ELR (cell line): ENCODE measurements at places on chromosomes 7 and 10.

DNA sequence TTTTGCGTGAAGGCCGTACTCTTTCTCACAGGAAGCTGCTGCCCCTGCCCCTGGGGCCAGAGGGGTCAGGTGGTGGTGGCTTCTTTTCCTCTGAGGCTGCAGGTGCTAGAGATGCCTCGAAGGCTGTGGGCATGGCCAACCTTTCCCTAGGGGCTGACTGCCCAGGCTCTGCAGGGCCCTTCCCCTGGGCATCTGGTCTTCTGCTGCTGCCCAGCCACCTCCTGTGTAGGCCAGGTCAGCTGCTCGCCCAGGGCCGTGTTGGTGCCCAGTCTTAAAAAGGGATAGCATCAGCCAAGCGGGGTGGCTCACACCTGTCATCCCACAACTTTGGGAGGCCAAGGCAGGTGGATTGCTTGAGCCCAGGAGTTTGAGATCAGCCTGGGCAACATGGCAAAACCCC lies 114.3 kb downstream of the FAM53B start:
- no peak for DNase-seq

DNA sequence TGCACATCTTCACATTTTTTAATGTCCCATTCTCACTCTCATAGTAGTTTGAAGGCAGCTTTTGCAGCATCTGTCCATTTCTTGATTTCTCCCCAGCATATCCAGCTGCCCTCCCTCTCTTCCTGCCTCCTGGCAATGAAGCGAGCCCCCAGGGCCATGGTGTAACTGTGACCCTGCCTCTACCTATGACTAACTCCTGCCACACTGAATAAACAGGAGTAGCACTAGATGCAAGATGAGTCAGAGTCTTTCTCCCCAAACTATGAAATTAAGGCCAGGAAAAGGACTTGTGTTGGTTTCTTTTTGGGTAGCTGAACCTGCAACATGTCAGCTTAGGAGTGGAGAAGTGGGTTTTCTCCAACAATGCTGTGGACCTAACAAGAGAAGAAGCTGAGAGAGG lies 329.0 kb downstream of the RNLS start:
- peak; percentile 92 for DNase-seq

DNA sequence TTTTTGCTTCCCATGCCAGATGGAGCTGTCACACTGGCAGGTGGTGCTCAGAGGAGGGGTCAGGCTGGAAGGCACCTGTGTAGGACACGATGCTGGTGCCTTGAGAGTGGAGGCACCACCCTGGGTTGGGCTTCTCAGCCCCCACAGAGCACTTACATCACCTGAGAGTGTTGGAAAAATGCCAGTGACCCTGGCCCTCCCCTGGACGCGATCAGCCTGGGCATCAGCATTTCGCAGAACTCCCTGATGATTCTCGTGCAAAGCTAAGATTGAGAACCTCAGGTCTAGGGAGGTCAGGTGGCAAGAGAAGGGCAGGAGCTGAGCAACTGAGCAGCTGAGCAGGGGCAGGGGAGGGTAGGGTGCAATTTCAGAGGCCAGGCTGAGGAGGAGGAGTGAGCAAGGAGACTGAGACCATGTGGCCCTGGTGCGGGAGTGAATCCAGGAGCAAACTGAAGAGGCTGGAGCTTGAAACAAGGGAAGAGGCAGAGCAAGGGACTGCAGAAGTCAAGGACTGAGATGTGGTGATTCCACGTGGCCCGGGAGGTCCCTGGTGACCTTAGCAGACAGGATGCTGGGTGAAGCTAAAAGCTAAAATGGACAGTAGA lies 24.7 kb upstream of the GRID1 start:
- no peak for DNase-seq

- peak; percentile 36 for DNase-seq
Measured at GRCh38 chr7:112185005-112185834, 21.0 kb downstream of the DOCK4 start.

DNA sequence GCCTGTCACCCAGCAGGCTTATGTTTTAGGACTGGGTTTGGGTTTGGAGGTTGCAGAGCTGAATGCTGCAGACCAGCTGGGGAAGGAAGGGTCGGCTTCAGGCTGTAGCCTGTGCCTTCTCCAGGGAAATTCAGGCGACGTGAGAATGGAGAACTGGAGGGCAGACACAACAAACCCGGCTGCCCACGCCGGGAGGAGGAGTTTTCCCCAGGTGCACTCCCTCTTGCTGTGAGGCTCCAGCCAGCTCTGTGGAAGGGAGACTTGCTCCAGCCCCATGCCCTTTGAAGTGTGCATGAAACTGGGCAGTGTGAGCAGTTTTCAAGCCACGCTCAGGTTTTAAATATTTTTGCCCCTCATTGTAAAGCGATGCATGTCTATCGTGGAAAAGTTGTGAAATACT lies 279.1 kb downstream of the CCSER2 start:
- no peak for DNase-seq

- no peak for DNase-seq
Measured at GRCh38 chr7:108329514-108329913, 126.7 kb downstream of the NRCAM start.

- DNase-seq: no peak
Measured at GRCh38 chr7:12369756-12370155, 33.9 kb downstream of the VWDE start.

DNA sequence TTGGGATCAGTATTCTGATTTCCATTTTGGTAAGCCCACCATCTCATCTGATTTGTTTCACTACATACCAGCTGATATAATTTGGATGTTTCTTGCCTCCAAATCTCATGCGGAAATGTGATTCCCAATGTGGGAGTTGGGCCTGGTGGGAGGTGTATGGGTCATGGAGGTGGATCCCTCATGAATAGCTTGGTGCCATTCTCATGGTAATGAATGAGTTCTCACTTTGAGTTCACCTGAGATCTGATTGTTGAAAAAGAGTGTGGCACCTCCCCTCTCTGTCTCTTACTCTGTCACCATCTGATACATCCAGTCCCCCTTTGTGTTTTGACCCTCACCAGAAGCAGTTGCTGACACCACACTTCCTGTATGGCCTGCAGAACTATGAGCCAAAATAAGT lies 347.3 kb downstream of the ARL4A start:
- no peak for DNase-seq

GRCh38 chr7:90759710-90760109 lies 163.6 kb downstream of the CDK14 start:
- DNase-seq: no peak

- no peak for DNase-seq
Measured at GRCh38 chr7:30502470-30503251, 2.0 kb downstream of the GGCT start.

DNA sequence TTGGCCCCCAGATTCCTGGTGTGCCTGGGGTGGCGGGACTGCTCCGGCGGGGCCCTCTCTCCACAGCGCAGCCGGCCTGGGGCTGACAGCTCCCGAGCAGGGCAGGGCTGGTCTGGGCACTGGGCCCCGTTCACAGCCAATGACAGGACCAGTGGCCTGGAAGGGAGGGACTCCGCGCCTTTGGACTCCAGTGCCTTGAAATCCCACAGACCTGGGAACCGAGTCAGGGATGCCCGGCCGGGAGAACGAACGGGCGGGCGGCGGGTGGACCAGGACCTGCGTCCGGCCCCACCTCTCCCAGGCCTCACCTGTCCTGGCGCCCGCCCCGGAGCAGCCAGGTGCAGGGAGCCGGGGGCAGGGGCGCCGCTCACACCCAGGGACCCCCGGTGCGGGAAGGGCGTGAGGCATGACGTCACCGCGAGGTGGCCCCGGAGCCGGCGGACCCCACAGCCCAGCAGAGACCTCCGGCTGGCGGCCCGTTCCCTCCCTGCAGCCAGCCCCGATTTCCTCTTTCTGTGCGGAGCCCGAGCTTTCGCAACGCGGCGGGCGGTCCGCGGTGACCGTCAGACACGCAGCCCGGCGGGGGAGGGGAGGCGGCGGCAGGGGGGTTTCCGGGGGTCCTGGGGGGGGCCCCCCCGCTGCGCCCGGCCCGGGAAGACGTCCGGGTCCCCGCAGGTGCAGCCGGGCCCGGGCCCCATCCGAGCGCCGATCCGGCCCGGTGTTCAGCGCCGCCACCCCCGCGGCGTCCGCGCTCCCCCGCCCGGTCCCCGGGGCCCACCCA lies 743 bp downstream of the ADAP1 start:
- DNase-seq: peak; percentile 36

- no peak for DNase-seq
Measured at GRCh38 chr10:3961082-3961481, 176.1 kb upstream of the KLF6 start.

GRCh38 chr10:106804992-106805582 lies 359.4 kb downstream of the SORCS1 start:
- DNase-seq: no peak

GRCh38 chr7:80244206-80244916 lies 109.7 kb downstream of the GNAI1 start:
- no peak for DNase-seq

GRCh38 chr10:127040756-127041155 lies 135.5 kb downstream of the DOCK1 start:
- peak; percentile 17 for DNase-seq

- no peak for DNase-seq
Measured at GRCh38 chr7:126689037-126689436, 563.7 kb downstream of the GRM8 start.

DNA sequence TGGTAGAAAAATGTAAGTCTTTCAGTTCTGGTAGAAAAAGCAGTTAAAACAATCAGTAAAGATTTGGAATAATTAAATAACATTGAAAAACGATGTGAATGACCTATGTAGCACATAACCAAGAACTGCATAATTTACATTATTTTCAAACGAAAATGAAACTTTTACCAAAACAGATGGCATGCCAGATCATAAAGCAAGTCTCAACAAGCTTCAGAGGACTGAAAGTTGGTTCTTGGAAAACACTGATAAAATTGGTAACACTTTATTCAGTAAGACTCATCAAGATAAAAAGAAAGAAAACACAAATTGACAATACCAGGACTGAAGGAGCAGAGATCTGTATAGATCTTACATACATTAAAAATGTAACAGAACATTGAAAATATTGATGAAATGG lies 92.8 kb downstream of the VIPR2 start:
- no peak for DNase-seq

- peak; percentile 69 for DNase-seq
Measured at GRCh38 chr10:120400601-120401000, 56.4 kb upstream of the PLPP4 start.

DNA sequence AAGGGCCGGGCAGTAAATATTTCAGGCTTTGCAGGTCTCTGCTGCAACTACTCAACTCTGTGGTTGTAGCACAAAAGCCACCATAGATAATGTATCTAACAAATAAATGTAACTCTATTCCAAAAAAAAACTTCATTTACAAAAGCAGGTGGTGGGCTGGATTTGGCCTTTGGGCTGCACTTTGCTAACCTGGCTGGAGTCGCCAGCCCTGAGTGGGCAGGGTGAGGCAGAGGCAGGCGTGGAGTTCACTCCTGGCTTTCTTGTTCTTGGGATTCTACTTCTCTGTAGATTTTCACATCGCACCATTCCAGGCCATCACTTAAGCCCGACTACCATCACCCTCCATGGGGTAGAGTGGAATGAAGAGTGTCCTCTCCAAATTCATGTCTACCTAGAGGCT lies 367.6 kb upstream of the MGMT start:
- DNase-seq: no peak

- DNase-seq: no peak
Measured at GRCh38 chr10:38025283-38025682, 14.8 kb downstream of the ZNF33A start.

GRCh38 chr7:16051561-16052255 lies 365.2 kb upstream of the MEOX2 start:
- no peak for DNase-seq

DNA sequence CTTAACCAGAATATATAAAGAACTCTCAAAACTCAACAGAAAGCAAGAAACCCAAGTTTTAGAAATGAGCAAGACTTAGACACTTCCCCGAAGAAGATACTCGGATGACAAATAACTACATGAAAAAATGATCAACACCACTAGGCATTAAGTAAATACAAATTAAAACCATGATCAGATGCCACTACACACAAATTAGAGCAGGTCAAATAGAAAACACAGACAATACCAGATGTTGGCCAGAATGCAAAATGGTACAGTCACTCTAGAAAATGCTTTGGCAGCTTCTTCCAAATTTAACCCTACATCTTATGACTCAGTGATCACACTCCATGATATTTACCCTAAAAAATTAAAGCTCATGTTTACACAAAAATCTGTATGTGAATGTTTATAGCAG lies 18.4 kb downstream of the TMEM176A start:
- no peak for DNase-seq

- DNase-seq: peak; percentile 20
Measured at GRCh38 chr10:124259139-124259825, 159.4 kb downstream of the OAT start.

- peak; percentile 46 for DNase-seq
Measured at GRCh38 chr10:71999360-72000072, 35.3 kb downstream of the CHST3 start.

GRCh38 chr10:86423739-86424138 lies 57.1 kb upstream of the GRID1 start:
- no peak for DNase-seq

DNA sequence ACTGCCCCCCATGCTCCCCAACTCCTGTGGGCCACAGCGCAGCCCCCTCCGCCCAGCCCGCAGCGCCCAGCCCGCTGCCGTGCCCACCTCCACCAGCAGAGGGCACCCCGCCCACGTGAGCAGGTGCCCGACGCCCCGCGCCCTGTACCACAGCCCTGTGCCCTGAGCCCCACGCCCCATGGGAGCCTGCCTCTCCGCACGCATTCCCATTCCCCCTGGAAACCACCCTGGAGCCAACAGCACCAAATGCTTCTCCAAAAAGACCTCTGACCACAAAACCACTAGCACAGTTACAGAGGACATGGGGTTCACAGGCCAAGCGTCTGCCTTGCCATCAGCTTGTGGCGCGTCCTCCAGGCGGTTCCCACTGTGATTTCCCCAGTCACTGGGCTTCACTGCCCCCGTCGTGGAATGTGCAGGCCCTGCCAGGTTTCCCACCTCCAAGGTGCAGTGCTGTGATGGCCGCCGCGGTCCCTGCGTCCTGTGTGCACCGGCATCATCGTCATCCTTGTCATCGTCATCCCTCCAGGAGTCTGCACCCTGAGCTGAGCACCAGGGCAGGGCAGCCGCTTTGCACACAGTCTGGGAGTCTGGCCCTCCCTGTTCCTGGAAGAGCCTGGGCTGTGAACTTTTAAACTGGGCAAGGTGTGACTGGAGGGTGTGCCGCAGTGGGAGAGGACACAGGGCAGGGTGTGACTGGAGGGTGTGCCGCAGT lies 61.7 kb downstream of the PWWP2B start:
- peak; percentile 49 for DNase-seq

DNA sequence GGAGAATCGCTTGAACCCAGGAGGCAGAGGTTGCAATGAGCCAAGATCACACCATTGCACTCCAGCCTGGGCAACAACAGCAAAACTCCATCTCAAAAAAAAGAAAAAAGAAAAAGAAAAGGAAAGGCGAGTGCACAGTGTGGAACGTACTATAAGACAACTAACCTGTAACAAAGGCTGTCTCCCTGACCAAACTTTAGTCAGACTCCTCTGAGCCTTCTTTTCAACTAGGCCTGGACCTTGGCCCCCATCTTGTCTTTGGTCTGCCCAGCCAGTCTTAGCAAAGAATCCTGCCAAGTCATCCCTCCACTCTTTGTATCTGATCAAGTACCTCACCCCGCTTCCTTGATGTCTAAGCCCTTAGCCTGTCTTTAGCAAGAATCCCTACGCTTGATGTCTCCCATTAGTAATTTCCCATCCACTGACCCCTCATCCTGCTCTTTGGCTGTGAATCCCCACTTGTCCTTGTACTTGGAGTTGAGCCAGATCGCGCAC lies 68.9 kb upstream of the KDM7A start:
- no peak for DNase-seq

- DNase-seq: no peak
Measured at GRCh38 chr7:70619130-70619529, 512.8 kb upstream of the GALNT17 start.

GRCh38 chr7:142870566-142871259 lies 14.8 kb downstream of the TRPV6 start:
- DNase-seq: no peak
